Glomerular endothelial cell (primary cell): ENCODE measurements at places on chromosomes 6 and 20. TPM values are rescaled to one million over a fixed set of nuclear protein-coding genes. Genes with fewer than 3 reads are reported as not detected.

Gene MYH7B
- not detected in 2 replicates for total RNA-seq

Gene ARFRP1
- total RNA-seq: 41.8 and 55.7 TPM in 2 replicates

Gene BANF2
- not detected in 2 replicates for total RNA-seq

Gene NKX2-4
- not detected in 2 replicates for total RNA-seq

Gene FOXP4
- 7.3 and 10.7 TPM in 2 replicates for total RNA-seq

Gene SRMS
- not detected in 2 replicates for total RNA-seq

Gene TUBB1
- not detected in 2 replicates for total RNA-seq

Gene RIMS1
- 0.64 and 0.82 TPM in 2 replicates for total RNA-seq

Gene PDYN
- not detected in 2 replicates for total RNA-seq

Gene DUSP15
- 0.48 and 0.64 TPM in 2 replicates for total RNA-seq

Gene SYNGAP1
- total RNA-seq: 3.1 and 6.1 TPM in 2 replicates

Gene TP53RK
- total RNA-seq: 17.4 and 19.7 TPM in 2 replicates

Gene DEFB132
- total RNA-seq: not detected in 2 replicates

Gene SEL1L2
- not detected in 2 replicates for total RNA-seq

Gene EEF1E1
- total RNA-seq: 44.8 and 55.8 TPM in 2 replicates

Gene PAX1
- total RNA-seq: not detected in 2 replicates

Gene PRND
- 3.7 and 67.7 TPM in 2 replicates for total RNA-seq

Gene SCUBE3
- 0.73 and 2.3 TPM in 2 replicates for total RNA-seq

Gene ENPP5
- total RNA-seq: 0.19 TPM in 1 of 2 replicates, not detected in the other

Gene WFDC5
- not detected in 2 replicates for total RNA-seq

Gene HDGFL1
- not detected in 2 replicates for total RNA-seq

Gene PROKR2
- total RNA-seq: not detected in 2 replicates

Gene MYL9
- total RNA-seq: 51.2 and 91.8 TPM in 2 replicates

Gene CGA
- total RNA-seq: not detected in 2 replicates

Gene OR2H1
- total RNA-seq: not detected in 2 replicates

Gene NRN1
- total RNA-seq: 28.3 and 34.5 TPM in 2 replicates

Gene OSTM1
- total RNA-seq: 32.1 and 34.6 TPM in 2 replicates

Gene PNLDC1
- total RNA-seq: not detected in 2 replicates

Gene KCNQ5
- total RNA-seq: 1.1 and 1.6 TPM in 2 replicates

Gene IL20RA
- 0.06 and 0.48 TPM in 2 replicates for total RNA-seq

Gene ZNF311
- total RNA-seq: 0.05 and 0.70 TPM in 2 replicates

Gene RALGAPA2
- total RNA-seq: 67.6 and 98.7 TPM in 2 replicates

Gene GSTA3
- not detected in 2 replicates for total RNA-seq

Gene PTPRK
- 53.3 and 72.5 TPM in 2 replicates for total RNA-seq

Gene KCNK16
- not detected in 2 replicates for total RNA-seq
